ENCODE measurements at places on chromosomes 1 and 21.
A peak's percentile ranks its signal among the peaks of the same experiment; 100 is the strongest.

DNA sequence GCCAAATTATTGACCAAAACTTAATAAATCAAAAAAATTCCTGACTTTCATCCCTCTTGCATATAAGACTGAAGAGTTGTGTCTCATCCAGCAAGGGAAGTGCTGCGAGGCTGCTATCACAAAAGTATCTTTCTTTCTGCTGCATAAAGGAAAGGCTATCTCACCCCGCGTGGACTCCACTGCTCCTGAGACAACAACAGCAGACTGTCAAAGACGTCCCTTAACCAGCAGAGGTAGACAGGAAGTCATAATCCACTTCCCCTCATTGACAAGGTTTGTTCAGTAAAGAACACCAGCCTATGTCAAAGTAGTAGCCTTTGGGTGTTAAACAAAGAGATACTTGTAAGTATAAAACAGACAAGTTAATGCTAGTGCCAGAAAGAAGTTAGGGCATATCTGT, 29.4 kb downstream of the VPS26C start:
- DNase-seq, result no peak

DNA sequence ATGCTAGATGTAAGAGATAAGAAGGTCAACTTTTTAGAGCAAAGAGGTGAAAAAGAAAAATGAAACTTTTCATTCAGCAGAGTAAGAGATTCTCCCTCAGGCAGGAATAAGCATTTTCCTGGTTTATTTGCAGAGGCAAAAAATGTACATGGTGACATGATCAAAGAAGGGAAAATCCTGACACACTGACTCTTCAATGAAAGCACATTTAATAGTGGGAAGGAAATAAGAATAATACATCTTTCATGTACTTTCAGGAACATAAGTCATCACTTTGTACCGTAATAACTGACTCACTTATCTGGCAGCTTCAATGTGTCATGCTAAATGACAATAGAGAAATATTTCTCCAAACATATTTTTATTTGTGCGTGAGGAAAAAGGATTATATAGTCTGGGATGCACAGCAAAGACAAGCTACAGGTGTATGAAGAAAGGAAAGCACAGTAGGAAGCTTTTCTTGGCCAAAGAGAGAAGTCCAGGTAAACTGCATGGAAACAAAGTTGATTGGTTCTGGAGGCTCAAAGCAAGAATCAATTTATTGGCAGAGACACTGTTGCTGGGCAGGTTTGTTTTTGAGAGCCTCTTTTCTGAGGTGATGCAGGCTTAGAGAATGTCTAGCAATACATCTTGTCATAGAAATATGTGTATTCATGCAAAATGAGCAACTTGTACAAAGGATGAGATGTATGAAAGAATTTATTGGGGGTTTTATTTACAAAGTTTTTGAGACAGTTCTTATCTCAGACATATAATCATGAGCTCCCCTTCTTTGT, 1409.0 kb downstream of the PLA2G4A start:
- no peak for DNase-seq

GRCh38 chr1:154407198-154408091, 2.3 kb downstream of the IL6R start:
- no peak for DNase-seq

DNA sequence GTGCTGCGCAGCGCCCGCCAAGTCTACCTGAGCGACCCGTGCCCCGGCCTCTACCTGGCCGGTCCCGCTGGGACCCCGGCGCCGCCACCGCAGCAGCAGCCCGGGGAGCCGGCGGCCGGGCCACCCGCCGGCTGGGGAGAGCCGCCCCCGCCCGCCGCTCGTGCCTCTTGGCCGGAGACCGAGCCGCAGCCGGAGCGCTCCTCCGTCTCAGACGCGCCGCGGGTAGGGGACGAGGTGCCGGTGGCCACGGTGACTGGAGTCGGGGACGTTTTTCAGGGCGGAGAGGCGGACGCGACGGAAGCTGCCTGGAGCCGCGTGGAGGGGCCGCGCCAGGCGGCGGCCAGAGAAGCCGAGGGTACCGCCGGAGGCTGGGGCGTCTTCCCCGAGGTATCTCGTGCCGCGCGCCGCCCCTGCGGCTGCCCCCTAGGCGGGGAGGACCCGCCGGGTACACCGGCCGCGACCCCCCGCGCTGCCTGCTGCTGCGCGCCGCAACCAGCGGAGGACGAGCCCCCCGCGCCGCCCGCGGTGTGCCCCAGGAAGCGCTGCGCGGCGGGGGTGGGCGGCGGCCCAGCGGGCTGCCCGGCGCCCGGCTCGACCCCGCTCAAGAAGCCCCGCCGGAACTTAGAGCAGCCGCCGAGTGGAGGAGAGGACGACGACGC, 646 bp downstream of the IER5 start:
- no peak for DNase-seq

DNA sequence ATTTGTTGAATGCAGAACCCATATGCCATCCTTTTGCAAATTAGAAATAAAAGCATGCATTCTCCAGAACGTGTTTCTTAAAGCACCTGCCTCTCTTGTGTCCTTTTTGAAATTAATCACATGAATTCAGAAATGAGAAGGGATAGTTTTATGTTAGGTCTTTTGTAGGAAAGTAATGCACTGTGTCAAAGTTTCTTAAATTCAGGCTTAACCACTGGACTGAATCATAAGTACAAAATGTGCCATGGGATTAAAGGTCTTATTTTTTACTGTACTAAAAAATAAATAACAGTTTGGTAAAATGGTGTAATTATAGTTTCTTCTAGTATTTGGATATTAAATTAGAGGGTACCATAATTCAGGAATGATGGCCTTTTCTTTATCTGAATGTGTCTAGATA, 290.1 kb upstream of the USP25 start:
- no peak for DNase-seq

GRCh38 chr1:234602334-234603220, 7.4 kb downstream of the IRF2BP2 start:
- peak; percentile 87 for DNase-seq
